ENCODE measurements at places on chromosomes 1 and 21.
A peak's percentile ranks its signal among the peaks of the same experiment; 100 is the strongest.

DNA sequence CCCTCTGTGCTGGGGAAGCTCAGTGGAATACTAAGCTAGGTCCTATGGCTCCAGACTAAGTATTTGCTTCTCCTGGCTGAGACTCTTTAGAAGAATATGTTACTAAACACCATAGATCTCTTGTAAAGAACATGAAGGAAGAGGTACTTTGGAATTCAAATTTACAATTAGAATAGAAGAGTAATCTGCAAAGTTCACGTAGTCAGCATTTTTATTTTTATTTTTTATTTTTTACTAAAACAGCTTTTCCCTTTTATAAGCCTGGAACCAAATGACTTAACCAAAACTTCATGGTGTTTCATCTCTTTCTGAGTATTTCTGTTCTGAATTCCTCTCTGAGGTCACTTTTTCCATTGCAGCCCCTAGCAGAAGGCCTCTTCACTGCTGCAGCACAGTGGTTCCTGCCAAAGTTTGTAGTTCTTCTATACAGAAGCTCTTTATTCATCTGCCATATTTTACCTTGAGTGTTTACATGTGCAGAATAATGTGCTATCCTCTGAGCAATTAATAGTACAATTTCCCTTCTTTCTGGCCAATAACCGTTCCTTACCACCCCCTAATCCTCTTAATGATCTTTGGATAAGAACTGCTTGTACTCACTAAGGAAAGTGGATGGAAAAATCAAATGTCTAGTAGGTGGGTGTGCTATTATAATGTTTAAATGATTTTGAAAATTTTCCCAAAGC lies 27.2 kb downstream of the TSEN15 start:
- peak; percentile 28 for DNase-seq

DNA sequence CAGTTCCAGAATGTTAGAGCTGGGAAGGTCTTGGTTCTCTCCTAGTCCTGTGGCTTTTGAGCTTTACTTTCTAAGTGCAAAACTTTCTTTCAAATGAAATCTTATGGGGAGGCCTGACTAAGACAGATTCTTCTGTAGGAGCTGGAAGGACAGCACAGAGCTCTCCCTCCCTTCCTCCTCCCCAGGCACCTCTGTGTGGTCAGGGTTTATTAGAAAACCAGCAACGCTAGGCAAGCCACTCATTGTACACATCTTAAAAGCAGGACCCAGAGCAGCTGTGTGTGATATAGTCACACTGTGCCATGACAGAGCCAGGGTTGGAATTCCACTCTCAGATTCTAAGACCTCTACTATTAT lies 241.1 kb upstream of the RAB4A start:
- DNase-seq: no peak

- no peak for DNase-seq
Observed at GRCh38 chr21:27595716-27596115, 628.8 kb upstream of the ADAMTS5 start.

DNA sequence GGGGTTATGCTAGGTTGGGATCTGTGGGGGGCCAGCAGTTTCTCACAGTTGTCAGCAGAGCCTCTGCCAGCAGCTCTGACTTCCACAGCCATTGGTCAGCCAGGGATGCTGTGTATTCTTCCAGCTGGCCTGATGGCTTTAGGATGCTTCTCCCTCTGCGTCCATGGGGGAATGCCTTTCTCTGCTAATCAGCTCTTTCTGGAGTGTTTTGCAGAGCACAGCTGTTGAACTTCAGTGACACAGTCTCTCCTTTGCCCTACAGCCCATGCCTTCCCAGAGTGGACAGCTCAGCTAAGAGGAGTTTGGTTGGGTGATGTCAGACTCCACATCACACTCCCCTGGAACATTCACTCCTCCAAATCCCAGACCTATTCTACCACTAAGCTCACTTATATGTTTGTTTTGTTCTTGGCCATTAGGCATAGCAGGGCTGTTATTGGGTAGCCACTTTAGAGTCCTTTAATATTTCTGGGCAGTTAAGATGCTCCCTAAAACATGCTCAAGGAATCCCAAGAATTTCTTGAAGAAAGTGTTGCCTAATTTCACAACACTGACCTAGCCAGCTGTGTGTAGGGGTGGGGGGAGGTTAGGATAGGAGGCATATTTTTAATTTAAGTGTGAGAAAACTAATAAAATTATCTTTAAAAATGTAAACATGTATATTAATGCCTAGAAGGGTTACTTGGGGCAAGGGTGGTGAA lies 75.3 kb upstream of the KIAA0040 start:
- DNase-seq: no peak

DNA sequence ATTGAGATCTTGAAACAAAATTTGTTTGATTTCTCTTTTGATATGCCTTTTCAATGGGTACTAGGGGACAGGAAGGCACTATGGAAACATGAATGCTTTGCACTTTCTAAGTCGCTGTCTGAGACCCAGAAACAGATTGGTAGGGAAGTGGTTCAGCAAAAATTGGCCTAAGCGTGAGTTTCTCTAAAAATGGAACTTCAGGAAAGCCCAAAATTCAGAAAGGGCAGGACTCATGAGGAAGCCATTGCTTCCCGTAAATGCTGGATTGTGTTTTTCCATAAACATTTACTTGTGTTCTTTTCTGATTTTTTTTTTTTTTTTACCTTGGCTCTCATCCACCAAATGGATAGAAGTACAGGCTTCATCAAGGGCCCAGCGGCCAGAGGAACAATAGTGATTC lies 123.7 kb upstream of the ATP1B1 start:
- no peak for DNase-seq

- no peak for DNase-seq
Observed at GRCh38 chr1:219566951-219567947, 45.7 kb downstream of the ZC3H11B start.

- no peak for DNase-seq
Observed at GRCh38 chr1:235858766-235859165, 7.9 kb downstream of the LYST start.

GRCh38 chr1:3265835-3266805 lies 188.3 kb upstream of the ARHGEF16 start:
- DNase-seq: no peak

- DNase-seq: no peak
Observed at GRCh38 chr1:30511563-30511962, 211.8 kb downstream of the MATN1 start.

DNA sequence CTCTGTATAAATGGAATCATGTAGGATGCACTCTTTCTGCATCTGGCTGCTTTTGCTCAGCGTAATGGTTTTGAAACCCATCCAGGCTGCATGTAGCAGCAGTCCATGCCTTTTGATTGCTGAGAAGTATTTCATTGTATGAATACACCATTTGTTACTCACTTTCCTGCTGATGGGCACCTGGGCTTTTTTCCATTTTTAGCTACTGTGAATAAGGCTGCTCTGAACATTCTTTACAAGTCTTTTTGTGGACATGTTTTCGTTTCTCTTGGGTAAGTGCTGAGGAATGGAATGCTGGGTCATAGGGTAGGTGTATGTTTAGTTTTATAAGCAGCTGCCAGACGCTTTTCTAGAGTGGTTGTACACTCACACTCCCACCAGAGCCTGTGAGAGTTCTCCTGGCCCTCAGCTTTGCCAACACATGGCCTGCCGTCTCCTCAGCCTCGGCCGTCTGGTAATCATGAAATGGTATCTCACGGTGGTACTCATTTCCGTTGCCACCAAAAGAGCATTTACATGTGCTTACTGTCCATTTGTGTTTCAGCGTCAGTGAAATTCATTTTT lies 22.7 kb downstream of the SLX9 start:
- no peak for DNase-seq

DNA sequence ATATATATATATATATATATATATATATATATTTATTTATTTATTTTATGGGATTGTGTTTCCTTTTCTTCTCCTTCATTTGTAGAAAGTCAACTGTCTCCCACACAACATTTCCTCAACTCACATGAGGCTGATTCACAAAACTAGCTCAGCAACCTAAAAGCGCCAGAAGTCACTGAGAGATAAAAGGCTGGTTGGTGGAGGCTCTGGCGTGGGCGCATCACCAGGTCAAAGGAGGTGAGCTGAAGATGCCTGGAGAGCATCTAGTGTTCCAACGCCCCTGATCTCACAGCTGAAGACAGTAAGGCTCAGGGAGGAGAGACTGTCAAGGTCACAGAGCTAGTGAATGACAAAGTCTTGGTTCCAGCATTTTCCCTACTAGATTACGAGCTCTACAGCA lies 78.0 kb downstream of the HLCS start:
- DNase-seq: no peak

GRCh38 chr1:202952818-202953217 lies 5.3 kb downstream of the ADIPOR1 start:
- DNase-seq: peak; percentile 10

GRCh38 chr21:17783481-17784179 lies 35.5 kb downstream of the C21orf91 start:
- DNase-seq: peak; percentile 68

- peak; percentile 36 for DNase-seq
Observed at GRCh38 chr21:31460980-31461379, 116.9 kb upstream of the TIAM1 start.

DNA sequence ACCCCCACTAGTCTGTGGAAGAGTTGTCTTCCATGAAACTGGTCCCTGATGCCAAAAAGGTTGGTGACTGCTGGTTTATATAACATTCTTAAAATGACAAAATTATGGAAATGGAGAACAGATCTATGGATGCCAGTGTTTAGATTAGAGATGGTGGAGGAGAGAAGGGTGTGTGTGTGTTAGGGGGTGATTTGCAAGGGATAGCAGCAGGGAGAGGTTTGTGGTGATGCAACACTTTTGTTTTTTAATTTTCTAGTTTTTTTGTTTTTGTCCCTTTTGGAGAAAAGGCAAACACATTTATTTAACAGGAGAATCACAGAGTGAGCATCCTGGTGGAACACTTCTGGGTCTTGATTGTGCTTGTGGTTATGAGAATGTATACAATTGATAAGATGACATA lies 143.8 kb downstream of the RPS6KC1 start:
- no peak for DNase-seq

DNA sequence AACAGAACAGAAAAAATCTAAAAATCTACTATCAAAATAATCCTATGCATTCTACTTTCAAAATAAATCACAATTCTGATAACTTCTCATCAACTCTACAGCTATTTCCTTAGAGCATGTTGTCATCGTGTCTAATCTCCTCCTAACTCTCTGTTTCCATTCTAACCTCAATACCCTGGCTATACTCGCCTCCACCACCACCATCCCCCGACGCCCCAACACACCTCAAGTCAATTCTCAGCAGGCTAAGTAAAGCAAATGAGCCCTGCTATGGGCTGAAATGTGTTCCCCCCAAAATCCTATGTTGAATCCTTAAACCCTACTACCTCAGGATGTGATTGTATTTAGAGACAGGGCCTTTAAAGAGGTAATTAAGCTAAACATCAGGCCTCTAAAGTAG lies 34.6 kb downstream of the NRDC start:
- peak; percentile 54 for DNase-seq

DNA sequence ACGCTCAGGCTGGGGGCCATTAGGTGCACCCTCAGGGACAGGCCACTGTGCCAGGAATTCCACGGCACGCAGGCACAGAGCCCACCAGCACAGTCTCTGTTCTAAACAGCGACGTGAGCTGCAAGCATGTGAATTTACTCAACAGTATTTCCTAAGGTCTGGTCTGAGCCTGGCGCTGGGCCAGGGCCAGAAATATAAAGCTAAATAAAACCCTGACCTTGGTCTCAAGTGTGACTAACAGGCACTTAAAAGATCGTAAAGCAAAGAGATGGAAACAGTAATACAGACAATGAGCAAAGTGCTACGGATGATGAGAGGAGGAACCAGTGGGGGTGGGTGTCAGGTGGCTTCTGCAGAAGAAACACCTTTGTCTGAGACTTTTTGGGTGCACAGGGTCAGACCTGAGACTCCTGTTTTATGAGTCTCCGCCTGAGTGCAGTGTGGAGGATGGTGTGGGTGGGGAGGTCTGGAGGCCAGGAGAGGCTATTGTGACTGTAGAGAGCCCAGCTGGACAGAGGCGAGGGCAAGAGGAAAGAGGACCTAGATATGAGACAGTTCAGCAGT lies 53.4 kb upstream of the EDN2 start:
- DNase-seq: no peak

- DNase-seq: no peak
Observed at GRCh38 chr1:1246577-1247340, at the start of gene C1QTNF12. C1QTNF12 (minus strand) TSS chr1:1246722; CDS start chr1:1246690, 32 bp downstream.

GRCh38 chr1:54259546-54260140 lies 59.7 kb downstream of the MRPL37 start:
- DNase-seq: no peak

- no peak for DNase-seq
Observed at GRCh38 chr21:40689217-40689616, 157.7 kb downstream of the DSCAM start.

DNA sequence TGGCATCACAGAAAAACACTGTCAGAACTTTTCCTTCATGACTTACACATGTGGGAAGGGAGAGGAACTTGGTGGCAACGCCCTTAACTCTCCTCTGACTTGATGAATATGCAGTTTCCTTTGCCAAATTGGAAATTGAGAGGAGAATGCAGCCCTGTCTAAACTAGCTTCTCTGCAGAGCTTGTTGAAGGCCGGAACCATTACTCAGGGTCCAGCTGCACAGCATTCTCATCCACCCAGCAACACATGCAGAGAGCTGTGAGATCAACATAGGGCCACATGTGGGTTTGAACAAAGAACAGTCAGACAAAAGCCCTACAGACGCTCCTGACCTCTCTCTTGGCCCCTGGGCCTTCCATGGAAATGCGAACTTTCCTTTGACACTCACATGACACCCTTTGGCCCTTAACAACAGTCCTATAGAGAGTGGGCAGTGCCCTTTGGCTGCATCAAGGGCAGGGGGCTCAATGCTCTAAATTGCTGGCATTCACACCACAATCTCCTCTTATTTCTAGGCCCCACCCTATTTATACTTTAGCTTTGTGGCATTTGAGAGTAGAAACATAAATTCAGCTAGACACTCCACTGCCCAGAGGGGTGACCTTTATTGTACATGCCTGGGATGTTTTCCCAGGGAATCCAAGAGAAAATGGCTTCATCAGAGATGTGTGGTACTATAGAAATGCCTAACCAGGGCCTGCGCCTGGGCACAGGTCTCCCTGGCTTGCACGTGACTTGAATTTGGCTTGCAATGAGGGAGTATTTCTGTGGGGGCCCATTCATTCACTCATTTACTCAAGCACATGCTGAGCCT lies 64.4 kb downstream of the CDC7 start:
- no peak for DNase-seq

DNA sequence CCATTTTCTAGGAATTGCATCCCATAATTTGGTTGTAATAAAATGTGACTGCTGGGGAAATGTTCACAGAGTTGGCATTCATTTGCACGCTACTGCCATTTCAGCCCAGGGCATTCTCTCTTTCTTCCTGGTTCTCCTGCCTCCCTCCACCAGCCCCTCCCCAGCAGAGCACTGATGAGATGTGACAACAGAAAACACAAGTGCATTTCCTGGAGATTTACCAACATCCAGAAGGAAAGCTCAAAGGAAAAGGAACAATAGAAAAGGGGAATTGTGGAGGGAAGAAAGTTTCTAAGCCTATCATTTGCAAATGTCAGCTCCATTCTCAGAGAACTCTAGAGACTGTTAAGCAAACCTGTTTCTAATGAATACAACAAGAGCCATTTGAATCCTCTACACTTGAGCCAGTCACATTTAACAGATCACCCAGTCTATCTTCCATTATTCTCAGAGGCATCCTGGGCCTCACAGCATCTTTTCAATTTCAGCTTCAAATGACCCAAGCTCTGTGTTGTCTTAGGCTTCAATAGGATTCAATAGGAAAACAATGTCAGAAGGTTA lies 395.6 kb upstream of the PBX1 start:
- DNase-seq: no peak

Measured in activated CD8-positive, alpha-beta T cell treated with anti-CD3 and anti-CD28 coated beads for 36 hours (primary cell).